Activated T-cell treated with anti-CD3 and anti-CD28 coated beads for 48 hours (primary cell): ENCODE measurements at places on chromosomes 7 and 10.

DNA sequence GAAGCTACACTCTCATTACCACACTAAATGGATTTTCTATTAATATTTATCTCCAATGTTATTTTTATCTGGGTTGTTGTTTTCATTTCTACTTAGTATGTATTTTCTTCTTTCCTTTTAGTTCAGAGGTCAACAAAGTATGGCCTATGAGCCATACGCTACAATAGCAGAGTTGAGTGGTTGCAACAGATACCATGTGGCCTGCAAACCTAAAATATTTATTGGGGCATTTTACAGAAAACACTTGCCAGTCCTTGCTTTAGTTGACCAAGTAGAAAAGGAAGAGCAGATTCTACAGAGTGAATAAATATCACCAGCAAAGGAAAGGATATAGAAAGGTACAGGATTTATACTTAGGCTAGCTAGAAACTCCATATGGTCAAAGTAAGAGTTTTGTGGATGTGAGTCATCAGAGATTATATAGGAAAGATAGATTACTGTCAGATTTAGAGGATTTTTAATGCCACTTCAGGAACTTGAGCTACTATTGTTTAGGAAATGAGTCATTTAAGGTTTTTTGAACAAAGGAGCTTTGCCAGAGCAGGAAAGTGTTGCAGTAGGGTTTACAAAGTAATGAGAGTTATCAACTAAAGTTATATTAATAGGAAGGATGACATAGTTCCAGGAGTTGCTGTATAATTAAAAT lies 323.3 kb upstream of the KAT6B start:
- DNase-seq, result no peak

GRCh38 chr7:143372070-143372469 lies 9.1 kb upstream of the ZYX start:
- peak; percentile 52 for DNase-seq

DNA sequence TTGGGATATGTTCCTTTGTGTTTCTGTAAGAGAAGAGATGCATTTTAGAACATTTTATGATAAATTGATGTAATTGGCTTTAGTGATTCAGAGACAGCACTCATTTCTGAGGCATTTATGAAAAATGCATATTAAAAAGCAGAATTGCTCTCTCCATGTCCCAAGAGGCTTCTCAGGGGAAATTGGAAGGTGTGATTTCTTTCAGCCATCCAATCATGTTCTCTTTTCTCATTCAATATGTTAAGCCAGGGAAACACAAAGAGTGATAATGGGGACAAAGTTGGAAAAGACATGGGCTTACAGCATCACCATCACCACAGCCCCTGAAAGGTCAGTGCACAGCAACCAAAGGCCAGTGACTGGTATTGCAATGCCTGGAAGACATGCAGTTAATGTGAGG lies 129.9 kb upstream of the COL1A2 start:
- no peak for DNase-seq

- no peak for DNase-seq
These were observed 91.4 kb upstream of the NPVF start for GRCh38 chr7:25319707-25320106.

DNA sequence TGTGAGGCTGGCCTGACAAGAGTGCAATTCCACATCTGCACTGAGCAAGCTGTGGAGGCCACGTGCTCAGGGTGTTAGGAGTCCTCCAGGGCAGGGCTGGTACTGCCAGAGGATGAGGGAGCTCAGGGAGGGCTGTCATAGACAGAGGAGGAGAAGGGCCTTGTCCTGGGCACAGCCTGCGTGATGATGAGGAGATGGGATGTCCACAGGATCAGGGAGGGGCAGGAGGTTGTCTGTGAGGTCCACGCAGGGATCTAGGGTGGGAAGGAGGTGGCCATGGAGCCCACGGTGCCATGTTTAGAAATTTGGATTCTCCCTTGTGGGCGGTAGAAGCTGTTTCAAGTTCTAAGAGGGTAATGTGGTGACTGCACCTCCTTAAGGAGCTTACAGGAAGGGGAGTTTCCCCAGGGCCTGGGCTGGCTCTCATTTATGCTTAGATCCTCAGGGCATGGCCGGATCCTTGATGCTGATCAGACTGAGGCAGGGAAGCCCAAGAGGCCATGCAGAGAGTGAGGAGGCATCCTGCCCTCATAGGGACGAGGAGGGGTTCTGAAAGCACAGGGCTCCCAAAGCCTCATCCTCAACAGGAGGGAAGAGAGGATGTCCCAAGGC lies 30.3 kb downstream of the CHAT start:
- DNase-seq, result no peak

GRCh38 chr10:107083388-107084009 lies 81.0 kb downstream of the SORCS1 start:
- no peak for DNase-seq

- DNase-seq, result no peak
These were observed 37.7 kb upstream of the ODAD2 start for GRCh38 chr10:28036587-28036986.

DNA sequence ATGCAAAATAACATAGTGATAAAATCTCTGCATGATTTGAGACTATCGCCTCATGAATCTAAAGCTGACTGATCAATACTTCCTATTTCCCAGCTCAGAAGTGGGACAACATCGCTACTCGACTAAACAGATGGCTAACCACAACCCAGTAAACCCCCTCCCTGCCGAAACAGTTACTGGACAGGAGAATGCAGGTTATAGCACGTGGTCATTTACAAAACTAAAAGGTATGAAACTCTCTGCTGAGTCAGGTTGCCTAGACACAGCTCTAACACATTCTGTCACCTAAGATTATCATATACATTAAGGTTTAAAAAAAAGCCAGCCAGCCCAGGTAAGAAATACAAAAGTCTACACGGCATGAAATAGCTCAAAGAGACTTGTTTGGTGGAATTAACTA lies 64.0 kb downstream of the CTBP2 start:
- no peak for DNase-seq

DNA sequence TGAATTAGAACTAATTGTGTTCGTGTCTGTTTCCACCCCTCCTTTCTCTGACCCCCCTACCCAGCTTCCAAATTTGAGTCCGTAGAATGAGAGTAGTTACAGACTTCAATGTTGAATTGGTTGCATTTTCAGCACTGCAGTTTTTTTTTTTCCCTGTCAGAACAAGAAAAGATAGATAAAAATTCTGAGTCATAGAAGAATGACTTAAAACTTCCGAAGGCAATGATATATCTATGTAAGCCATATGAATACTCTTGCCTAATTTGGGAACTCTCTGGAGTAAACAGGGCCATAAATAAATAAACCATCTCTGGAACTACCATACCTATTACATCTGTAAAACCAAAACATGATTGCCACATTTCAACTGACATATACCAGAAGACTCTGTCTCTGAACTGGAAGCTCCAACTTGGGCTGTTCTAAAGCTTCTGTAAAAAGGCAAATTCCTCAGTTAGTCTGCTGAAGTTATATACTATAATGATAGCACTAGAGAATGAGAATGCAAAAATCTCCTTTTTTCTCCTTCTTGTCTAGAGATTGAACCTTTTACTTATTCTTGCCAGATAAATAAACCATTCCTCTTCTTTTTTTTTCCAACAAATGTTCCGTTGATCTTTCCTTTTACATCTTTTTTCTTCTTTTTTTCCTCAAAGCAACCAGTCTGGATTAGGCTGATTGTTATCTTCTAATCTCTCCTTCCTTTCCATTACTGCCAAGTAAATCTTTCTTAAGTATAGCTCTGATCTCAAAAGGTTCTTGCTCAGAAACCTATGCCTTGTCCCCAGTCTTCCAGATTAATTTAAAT lies 23.5 kb downstream of the VCL start:
- no peak for DNase-seq

DNA sequence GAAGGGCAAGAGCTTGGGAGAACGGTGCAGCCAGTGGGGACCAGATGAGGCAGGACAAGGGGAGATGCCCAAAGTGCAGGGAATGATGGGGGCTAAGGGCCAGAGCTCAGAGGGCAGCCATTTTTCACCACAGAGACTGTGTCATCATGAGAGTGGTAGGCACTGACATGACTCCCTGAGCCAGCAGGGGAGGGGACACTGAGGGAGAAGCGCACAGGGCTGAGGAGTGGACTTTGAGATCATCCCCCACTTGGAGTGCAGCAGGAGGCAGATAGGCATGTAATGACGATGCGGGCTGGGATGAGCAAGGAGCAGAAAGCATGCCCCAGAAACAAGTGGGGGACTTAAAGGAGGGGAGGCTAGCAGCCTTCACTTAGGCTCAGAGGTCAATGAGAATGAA lies 5.2 kb upstream of the SMKR1 start:
- DNase-seq, result no peak

- DNase-seq, result peak; percentile 33
These were observed 52.7 kb upstream of the BTRC start for GRCh38 chr10:101301111-101301731.

- no peak for DNase-seq
These were observed 538.5 kb upstream of the MKI67 start for GRCh38 chr10:128664729-128665128.

DNA sequence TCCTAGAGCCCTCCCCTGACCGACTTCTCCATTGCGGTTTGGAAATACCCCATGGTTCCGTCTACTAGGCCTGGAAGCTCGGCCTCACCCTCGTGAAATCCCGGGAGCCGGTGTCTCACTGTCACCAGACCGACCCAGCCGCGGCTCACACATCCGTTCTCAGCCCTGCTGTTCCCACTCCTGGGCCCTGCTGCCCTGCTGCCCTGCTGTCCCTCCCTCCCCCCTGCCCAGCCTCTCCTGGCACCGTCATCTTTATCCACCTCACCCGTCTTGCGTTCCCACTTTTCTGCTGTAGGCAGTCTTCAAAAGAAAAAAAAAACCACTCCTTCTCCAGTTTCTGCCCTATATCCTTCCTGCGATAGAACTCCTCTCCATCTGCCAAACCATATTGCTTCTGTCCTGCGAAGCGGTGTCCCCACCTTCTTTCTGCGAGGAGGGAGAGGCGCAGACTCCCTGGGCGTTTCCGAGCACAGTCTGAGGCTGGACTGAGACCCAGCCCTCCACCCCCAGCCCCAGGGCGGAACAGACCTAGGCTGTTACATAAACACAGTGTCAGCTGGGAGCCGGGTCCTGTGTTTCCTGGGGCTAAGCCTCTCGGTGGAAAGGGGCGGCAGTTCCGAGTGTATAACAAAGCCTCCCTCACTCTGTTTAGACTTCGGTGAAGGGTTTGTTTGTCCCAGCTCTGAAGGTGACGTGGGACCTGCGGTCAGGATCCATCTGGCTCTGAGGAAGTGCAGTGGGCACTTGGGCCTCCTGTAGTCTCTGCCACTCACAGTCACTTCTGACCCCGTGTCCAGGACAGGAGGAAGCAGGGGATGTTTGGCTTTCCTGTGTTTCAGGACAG lies 2.8 kb downstream of the AGAP3 start:
- no peak for DNase-seq

GRCh38 chr7:20395511-20395910 lies 64.8 kb downstream of the ITGB8 start:
- DNase-seq, result no peak

DNA sequence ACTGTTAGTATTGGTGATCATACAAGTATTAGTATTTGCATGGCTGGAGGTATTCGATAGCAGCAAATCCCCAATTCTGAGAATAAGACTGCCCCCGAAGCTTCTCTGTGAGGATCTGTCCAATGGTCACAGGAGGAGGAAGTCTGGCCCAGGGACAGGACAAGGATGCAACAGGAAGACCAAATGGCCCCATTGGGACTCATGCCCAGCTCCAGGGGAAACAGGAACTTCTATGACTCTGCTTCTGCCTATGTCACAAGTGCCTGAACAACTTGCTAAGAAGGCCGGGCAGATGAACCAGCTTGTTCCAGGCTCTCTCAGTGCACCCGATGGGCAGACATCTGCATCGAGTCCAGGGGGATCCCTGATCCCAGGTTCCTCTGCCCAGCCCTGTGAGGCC lies 172.0 kb upstream of the GRB10 start:
- no peak for DNase-seq

GRCh38 chr7:6651851-6652445 lies 14.8 kb downstream of the ZNF316 start:
- no peak for DNase-seq

DNA sequence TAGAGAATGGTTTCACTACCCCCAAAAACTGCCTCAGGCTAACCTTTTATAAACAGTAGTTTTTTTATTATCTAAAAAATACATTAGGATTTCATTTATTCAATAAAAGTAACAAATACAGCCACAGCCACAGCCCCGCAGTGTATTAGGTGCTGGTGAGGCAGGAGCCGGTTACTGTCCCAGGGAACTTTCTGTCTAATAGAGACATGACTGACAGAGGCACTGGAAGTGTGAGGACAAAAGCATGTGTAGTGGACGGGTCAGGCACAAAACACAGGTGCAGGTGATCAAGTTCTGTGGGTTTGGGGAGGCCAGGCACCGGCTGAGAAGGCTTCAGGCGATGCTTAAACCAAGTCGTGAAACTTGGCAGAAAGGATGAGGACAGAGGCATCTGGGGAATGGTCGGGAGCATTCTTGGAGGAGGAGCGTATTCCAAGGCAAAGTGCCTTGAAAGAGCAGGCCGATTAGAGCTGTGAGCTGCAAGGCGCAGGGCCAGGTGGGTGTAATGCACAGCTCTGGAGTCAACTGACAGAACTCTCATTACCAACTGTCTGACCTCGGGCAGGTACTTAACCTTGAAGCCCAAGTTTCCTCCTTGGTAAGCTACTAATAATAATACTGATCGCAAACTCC lies 138.2 kb downstream of the USP6NL start:
- DNase-seq, result no peak

- DNase-seq, result no peak
These were observed 5.0 kb upstream of the PRKAR1B start for GRCh38 chr7:732094-732541.

GRCh38 chr10:13928451-13928850 lies 341.7 kb downstream of the PRPF18 start:
- DNase-seq, result no peak

- no peak for DNase-seq
These were observed 295.9 kb downstream of the CSTF2T start for GRCh38 chr10:51403521-51403920.

- DNase-seq, result no peak
These were observed 255.4 kb downstream of the TCERG1L start for GRCh38 chr10:131056091-131056579.

- DNase-seq, result no peak
These were observed 53.8 kb downstream of the PANK1 start for GRCh38 chr10:89591111-89591795.

DNA sequence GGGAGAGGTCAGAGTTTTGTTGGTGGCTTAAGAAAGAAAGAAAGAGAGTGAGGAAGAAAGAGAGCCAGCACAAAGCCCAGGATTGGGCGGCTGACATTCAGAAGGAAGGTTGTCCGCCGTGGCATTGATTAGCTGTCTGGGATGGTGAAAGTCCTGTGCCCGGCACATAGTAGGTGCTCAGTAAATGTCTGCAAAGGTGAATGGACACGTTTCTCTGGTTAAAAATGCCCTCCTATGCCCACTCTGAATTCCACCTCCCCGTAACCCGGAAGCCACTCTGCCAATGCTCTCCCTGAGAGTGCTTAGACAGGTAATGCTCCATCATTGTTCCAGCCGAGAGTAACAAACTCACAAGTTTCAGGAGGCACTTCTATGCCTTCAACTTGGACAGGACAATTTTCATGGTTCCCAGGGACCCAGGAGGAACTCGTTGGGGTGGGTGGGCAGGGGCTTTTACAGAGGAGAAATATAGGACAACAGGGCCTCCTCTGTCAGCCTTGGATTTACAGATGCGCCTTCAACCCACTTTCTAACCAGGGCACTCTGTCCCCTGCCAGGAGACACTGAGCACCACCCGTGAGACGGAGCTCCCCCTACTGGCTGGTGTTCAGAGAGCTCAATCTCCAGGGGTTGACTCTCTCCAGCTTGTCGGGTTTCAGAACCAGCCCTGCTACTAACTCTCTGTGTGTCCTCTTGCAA lies 411.5 kb upstream of the ZMIZ1 start:
- DNase-seq, result peak; percentile 66

GRCh38 chr10:80619036-80619435 lies 81.3 kb downstream of the SH2D4B start:
- no peak for DNase-seq

GRCh38 chr7:91787931-91788330 lies 92.6 kb downstream of the MTERF1 start:
- no peak for DNase-seq
